ENCODE measurements at places on chromosomes 2 and 18. TPM values are rescaled to one million over a fixed set of nuclear protein-coding genes. Genes with fewer than 3 reads are reported as not detected.

Gene ABCA12
- total RNA-seq: not detected

DNA sequence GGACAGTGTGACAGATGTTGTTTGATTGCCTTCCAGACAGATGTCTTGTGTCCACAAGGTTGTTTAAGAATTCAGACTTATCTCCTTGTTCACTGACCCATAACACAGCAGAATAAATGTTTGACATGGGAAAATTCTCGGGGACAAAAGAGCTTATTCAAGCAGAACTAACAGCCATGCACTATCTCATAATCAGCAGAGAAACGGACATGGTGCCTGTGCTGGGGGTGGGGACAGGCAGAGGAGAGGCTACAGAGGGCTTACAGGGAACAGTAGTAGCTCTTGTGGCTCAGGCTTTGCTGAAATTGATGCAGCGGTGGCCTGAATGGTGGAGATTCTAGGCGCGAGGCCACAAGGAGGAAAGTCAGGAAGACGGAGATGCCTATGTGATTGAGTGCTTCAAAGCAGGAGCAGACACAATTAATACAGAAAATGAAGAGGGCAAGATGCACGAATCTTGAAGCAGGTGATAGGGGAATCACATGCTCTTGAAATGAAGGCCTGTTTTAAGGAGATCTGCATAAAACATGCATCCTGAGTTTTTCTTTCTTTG, 62.0 kb upstream of the CAB39 start:
- no peak for DNase-seq

DNA sequence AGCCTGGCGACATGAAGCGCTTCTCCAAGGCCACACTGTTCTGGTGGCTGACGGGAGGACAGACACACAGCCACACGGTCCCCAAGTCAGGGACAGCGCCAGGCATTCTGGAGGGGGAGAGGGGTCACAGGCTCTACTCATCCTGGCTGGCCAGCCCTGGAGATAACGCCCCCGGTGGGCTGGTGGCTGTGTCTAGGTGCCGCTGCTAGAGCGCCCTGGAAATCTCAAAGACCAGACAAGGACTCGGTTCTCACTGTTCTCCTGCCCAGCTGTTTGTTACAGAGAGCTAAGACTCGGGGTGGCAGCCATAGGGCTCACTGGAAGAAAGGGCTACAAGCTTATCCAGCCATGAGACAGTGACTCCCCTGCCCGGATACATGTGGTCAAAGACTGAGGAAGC, 72.0 kb downstream of the KCNF1 start:
- DNase-seq: no peak

- DNase-seq: no peak
Measured at GRCh38 chr2:70479816-70480215, 73.8 kb downstream of the TGFA start.
